NCI-H1417 (cell line): ENCODE measurements at places on chromosomes 12 and 14.
A peak's percentile ranks its signal among the peaks of the same experiment; 100 is the strongest.

- DNase-seq, result peak; percentile 18
These were observed 25.6 kb downstream of the SETD1B start for GRCh38 chr12:121829250-121829918.

DNA sequence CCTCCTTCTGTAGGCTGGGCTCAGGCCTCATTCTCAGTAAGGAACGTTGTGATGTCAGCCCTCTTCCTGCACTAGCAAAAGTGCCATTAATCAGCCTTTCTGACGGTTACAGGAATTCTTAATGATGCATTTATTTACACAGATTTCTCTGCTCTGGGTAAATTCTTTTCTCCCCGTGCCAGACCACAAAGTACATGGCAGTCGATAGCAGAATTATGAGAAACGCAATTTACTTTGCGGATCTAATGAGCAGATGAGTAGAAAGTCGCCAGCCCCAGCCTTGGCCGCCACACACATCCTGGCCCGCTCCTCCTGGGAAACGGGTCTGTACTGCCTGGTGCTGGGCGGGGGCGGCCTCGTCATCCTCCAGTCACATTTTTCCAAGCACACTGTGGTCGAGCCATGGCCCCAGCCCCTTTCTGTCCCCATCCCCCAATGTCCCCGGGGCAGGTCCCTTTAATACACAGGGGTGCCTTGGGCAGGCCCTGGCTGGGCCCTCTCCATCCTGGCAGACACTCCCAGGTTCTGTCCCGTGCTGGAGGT is 25.9 kb downstream of the NOC4L start:
- peak; percentile 38 for DNase-seq

- DNase-seq, result no peak
These were observed 44.4 kb downstream of the ANO6 start for GRCh38 chr12:45260104-45260815.

DNA sequence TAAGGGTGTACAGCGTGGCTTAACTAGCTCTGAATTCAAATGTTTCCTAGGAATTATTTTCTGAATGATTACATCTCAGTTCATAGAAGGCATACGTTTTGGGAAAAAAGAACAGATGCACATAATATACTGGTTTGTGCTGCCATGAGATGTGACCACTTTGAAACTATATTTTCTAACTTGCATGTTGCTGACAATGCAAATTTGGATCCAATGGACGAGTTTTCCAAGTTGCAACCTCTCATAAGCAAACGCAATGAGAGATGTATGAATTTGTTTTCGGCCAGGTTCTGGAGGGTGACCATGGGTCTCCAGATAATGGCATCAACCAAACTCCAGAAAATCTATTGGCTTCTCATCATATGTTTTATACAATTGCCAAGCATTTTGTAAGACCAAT is 1445.4 kb downstream of the AACS start:
- DNase-seq, result no peak

DNA sequence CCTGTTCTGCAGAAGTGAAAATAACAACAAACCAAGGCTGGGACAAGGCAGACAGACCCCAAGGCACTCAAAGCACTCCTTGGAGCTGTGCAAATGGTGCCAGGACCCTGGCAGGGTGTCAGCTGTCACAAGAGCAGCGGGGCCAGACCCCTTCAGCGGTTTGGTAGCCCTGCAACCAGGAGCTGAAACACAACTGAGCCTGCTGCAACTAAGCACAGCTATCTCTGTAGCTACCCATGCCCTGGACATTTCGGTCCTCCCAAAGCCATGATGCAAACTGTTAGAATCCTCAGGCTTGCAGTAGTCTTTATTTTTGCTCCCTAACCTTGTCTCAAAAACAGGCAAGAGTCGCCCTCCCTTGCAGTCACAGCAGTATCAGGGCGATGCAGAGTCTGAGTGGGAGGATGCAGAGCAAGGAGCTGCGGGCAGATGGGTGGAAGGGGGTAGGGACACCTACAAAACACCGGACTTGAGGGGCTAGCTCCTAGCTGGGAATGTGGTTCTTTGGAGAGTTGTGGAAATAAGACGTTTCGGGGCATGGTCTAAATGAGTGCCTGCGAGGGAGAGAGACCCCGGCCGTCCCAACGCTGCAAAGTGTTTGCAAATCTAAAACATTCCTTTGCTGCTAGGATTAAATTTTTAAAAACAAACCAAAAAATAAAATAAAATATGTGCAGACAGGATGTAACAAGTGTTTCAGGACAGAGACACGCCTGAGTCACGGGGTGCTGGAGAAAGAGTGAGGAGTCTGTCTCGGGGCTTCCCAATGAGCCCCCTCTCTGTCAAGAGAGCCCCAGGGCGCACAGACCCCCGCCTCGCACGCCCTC is 1.0 kb downstream of the NUAK1 start:
- DNase-seq, result peak; percentile 40

DNA sequence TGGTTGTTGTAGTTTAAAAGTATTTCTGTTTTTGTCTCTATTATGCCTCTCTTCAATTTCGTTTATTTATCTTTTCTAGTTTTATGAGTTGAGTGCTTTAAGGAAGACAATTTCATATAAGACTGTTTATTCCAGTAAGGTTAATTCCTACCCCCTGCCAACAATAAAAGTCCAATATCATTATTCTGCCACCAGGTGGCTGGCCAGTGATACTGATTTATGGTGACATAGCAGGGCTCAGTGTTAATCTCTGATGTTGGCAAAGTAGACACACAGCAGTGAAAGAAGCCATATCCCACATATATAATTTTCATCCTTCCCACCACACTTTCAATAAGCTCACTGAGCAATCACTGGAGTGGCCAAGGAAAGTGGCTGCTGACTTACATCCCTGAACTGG is 69.0 kb upstream of the BMP4 start:
- DNase-seq, result no peak

DNA sequence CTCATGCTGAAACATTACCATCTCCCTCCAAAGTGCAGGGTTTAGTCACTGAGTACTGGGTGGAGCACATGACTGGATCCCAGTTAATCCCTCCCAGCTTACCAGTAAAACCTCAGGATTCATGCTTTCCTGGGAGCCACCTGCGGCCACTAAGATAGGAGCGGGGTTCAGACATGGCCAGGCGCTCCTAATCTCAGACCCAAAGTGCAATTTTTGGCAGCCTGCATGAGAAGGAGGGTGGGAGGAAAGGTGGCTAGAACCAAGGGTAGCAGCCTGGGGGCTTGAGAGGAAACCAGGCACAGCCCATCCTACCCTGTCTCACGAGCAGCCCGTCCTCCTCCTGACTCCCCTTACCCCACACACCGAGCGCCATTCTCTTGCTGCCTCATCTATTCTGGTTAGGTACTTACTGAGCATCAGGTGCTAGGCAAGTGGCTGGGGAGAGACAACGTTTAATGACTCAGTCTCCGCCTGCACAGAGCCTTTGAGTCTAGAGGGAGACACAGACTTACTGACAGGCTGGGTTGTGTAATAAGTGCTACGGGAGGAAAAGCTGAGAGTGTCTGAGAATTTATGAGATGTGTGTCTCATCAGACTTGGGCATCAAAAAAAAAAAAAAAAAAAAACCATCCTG is 9.9 kb downstream of the GPRC5A start:
- DNase-seq, result no peak

- DNase-seq, result no peak
These were observed 69.2 kb downstream of the SLC41A2 start for GRCh38 chr12:104888892-104889291.

DNA sequence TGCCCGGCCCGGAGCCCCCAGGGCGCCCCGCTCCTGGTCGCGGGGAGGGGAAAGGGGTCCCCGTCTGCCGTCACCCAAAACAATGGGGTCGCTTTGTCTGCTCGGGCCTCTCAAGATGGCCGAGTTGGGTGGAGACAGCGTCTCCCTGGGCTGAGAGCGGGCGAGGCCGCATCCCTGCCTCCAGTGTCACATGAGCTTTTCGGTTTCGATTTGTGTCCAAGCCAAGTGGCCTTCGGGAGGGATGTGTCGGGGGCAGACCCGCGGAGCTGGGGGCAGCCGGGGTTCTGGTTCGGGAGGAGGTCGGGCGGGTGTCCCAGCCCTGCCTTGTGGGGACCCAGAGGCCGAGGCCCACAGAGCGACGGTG is 790 bp downstream of the DYNC1H1 start:
- peak; percentile 72 for DNase-seq

DNA sequence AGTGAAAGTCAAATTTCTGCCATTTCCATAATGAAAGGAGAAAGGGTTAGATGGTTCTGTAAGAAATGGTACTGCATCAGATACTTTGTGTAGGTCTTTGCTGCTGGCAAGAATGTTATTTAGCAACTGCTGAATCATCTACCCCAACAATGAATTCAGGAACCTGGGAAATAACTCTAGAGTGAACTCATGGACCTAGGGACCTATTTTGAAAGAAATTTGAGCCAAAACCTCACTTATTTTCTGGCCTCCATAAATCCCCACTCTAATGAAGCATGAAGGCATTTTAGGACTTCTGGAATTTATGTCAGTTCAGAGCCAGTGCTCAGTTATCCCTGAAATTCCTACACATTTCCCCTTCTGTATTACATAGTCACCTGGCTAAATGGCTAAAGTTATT is 50.9 kb upstream of the CPNE8 start:
- DNase-seq, result no peak

DNA sequence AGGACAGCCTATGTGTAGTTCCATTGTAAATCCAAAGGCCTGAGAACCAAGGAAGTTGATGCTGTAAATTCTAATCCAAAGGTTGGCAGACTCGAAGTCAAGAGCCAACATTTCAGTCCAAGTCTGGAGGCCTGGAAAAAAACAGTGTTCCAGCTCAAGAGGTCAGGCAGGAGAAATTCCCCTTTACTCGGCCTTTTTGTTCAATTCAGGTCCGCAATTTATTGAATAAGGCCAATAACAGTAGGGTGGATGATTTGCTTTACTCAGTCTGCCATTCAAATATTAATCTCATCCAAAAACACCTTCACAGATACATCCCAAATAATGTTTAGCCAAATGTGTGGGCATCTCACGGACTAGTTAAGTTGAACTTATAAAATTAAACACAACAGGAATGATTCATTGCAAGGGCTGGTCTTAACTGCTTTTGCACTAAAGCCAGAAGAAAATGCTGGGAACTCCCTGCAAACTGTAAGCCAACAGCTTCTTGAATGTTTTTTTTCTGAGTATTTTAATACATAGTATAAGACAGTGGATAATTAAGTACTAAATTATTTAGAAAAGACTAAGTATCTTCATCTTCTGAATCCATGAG is 197.4 kb upstream of the GARIN6 start:
- DNase-seq, result no peak

GRCh38 chr14:85316701-85317410 is 213.1 kb upstream of the FLRT2 start:
- no peak for DNase-seq

DNA sequence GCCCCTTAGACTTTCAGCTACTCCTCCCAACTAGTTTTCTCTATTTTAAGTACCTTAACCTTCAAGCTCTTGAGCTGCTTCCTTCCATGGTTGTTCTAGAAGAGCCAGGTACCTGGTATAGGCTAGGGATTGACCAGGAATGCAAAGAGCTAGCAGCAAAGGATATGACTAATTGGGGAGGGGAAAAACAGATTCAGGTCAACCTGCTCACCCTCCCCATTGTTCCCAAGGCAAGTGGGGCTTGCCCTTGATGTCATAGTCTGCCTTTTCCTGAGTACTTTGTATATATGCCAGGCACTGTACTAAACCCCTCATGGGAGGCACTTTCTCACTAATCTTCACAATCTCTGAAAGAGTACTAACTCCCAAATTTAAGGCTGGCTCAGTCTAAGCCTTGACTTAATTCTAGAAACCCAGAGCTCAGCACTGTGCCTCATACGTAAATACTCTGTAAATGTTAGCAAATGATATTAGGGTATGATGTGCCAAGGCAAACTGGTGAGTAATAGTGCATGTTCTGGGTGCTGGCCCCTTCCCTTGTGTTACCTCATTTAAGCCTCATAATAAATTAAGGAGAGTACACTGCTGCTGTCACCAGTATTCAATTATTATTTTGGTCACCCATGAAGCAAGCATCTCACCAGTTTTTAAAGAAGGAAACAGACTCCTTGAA is 42.2 kb downstream of the SUDS3 start:
- no peak for DNase-seq

DNA sequence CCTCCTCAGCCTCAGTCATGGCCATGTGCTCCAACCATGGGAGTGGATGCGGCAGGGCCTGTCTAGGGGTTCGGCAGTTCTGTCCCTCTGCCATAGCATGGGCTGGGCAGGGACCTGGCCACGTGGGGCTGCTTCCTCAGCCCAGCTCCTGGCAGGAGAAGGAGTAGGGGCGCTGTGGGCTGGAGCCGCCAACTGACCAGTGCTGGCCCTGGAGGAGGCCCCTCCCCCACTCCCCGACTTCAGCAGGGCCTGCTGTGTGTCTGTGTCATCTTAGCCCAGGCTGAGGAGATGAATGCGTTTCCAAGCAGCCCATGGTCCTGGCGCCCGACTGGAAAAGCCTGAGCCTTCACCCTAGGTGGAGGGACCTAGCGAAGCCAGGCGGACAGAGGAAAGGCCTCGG is 2.7 kb upstream of the PACS2 start:
- no peak for DNase-seq

GRCh38 chr12:105330931-105331804 is 677 bp downstream of the C12orf75 start:
- peak; percentile 82 for DNase-seq

DNA sequence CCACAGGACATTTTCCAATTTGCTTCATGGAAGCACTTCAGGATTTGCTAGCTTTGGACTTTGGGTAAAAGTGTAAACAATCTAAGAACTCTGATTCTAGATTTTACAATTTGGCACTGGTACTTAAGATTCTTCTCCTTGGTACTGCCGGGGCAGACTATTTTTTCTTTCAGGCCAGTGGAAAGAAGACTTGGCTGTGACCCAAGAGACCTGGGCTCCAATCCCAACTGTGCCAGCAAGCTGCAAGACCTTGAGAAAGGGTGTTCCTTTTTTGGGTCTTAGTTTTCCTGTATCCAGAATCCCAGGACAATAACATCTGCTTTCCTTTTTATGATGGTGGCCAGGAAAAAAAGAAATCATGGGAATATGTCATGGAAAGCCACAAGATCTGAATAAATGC is 148.1 kb upstream of the CRY1 start:
- no peak for DNase-seq

DNA sequence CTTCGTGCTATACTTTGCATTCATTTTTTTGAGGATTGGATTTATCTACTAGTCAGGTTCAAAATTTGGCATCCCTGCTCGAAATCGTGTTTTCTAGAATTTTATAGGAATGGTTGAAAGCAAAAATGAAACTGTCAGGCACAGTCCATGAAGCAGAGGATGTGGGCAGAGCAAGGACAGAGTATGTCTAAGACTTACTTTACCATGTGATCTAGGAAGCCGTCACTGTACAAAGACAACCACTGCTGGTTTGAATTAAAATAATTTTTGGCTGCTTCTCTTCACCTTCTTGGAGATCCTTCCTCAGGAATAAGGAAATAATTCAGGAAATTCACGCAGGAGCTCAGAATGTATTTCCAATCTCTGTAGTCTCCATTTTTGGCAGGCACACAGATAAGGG is 31.6 kb upstream of the SGPP1 start:
- DNase-seq, result no peak

DNA sequence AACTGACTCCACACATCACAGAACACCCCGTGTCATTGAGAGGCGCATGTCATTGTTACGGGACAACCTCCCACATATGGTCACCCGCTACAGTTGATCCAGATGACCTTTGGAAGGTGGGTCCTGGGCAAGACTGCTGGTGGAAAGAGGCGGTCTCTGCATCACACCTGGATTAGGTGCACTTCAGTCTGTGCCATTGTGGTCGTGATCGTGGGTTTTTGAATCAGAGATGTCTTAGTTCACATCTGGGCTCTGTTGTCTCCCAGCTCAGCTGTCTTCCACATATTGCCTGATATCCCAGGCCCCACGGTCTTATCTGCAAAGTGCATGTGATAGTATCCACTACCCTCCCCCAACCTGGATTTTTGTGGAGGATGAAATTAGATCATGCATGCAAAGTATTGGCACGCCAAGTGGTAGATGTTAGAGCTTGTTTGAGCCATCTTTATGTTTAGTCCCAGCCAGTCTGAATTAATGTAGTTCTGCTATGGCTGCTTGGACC is 208.7 kb upstream of the FOXN3 start:
- peak; percentile 81 for DNase-seq
